ENCODE measurements at places on chromosomes 7 and 10.

DNA sequence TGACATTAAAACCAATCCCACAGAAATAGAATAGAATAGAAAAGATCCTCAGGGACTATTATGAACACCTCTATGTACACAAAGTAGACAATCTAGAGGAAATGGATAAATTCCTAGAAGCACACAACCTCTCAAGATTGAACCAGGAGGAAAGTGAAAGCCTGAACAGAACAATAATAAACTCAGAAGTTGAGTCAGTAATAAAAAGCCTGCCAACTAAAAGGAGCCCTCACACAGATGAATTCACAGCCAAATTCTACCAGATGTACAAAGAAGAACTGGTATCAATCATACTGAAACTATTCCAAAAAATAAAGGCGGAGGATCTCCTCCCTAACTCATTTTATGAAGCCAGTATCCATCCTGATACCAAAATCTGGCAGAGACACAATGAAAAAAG, 220.3 kb upstream of the HPS1 start:
- no peak for DNase-seq

- no peak for DNase-seq
These were observed 37.7 kb downstream of the CDK13 start for GRCh38 chr7:39987641-39988347.

- DNase-seq = no peak
These were observed 18.7 kb downstream of the AKR1C1 start for GRCh38 chr10:4981722-4982471.

GRCh38 chr7:114835861-114836260, 86.0 kb upstream of the MDFIC start:
- no peak for DNase-seq

- no peak for DNase-seq
These were observed 95.6 kb downstream of the GRB10 start for GRCh38 chr7:50687096-50687495.

- DNase-seq = no peak
These were observed 162.2 kb upstream of the CHST15 start for GRCh38 chr10:124255556-124255955.

GRCh38 chr10:65555192-65555591, 1370.6 kb upstream of the LRRTM3 start:
- DNase-seq = no peak

DNA sequence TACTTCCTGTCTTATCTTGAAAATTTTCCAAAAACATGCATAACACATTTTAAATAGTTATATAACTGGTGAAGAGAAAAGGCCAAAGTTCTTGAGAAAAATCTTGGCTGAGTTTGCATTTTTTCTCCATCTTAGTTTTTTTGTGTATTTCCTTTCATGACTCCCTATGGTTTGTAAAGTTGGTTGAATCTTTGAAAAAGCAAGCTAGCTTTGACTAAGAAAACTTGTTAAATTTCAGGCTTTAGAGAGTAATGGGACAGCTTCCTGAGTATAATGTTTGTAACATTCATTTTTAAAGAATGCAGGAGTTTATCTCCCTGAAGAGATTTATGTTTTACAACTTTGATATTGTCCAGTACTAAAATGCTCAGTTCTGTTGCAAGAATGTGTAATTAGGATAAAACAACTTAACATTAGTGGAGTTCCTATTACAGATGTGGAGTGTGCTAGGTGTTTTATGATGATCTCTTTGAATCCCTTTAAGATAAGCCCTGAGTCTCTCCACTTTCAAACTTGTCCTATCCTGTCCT, 11.1 kb upstream of the HERPUD2 start:
- no peak for DNase-seq

DNA sequence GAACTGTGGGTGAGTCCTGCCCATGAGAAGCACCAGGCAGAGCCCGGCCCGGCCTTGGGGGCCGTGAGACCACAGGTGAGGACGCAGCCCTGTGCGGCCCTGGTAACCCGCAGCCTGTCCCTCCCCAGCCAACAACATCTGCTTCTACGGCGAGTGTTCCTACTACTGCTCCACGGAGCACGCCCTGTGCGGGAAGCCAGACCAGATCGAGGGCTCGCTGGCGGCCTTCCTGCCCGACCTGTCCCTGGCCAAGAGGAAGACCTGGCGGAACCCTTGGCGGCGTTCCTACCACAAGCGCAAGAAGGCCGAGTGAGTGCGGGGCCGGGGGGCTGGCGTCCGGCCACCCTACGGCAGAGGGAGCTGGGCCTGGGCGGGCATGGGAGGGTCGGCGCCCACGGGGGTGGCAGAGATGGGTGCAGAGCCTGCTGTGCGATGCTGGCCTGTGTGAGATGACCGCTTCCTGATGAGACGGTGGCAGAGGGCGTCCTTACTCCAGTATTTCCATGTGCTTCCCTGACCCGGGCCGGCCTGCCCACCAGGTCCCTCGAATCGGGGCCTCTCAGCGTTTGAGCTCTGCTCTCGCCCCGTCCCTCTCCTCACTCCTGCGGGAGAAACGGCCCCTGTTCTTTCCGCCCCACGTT, 34.1 kb upstream of the FOXL3 start:
- DNase-seq = no peak

DNA sequence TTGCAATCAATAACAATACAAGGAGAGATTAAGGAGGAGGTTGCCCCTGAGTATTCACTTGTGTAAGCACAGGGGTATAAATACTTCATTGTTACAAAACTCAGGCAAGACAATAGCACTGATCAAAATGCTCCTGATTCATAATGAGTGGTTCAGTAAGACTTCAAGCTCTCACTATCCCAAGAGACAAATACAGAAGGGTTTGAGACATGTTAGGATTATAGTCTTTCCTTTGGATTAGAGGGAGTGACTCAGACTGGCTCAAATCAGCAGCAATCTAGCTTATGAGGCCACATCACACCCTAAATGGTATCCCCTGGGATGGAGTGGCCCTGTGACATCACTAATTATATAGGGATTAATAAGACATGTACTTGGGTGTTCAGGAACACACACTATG, 167.2 kb upstream of the HGF start:
- no peak for DNase-seq

DNA sequence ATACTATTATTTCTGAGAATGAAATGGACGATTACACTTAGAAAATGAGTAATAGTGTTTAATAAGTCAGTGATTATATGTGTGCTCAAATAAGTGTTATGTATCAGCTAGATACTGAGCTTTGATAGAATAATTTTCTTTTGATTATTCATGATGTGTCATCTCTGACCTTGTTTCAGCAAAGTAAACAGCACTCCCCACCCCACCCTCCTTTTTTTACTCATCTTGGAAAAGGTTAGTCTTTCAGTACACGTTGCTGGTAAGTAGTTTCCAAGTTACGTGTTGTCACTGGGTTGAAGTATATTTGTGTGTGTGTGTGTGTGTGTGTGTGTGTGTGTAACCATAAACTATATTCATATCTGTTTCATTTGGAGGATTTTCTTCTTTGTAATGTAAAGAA, 84.1 kb downstream of the GNAI1 start:
- no peak for DNase-seq

DNA sequence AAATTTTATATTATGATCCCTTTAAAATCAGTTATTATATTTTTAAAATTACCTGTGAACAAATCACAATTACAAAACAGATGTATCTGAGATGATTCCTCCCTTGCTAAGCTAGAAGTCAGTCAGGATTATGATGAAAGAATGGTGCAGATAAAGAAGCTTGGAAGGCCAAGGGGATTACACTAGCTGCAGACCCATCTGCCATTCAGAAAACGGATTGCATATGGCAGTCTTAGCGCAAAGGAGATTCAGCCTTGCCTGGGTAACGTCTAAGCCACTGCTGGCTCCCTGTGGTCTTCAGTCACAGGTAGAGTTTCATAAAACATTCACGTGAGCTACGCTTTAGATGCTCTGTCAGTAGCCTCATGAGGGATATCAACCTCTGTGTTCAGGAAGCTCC, 222.2 kb downstream of the POU6F2 start:
- no peak for DNase-seq

DNA sequence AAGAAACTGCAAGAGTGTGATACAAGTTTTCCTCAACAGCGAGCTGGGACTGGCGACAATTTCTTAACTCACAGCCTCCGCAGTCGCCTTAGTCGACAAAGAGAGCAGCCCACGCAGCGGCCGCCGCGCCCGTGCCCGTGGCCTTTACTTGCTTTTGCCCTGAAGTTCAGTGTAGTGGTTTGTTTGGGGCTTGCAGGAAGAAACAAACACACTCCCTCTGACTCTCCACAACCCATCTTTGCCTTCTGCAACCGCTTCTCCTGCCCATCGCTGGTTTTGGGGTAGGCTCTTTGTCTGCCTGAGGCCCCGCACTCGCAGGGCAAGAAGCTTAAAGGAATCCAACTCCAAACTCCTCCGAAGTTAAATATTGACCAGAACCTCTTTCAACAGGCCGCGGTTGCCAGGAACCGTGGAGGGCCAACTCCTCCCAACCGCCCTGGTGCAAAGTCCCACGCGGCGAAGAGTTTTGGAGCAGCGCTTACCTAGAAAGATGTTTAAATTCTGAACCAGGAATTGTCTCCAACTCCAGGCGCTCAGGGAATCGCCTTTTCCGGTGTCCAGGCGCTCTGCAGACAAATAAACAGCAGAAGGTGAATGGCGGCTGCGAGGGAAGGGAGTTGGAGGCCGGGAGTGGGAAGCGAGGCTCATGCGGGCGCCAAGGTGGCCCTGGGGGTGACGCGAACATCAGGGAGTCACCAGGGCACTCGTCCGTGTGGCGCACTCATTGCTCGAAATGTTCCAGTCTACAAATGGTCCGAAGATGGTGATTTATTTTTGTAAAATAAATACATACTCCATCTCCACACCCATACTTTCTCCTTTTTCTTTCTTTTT, 8.3 kb downstream of the HOXA4 start:
- DNase-seq = no peak

- no peak for DNase-seq
These were observed 423.8 kb upstream of the MKI67 start for GRCh38 chr10:128550045-128550444.

DNA sequence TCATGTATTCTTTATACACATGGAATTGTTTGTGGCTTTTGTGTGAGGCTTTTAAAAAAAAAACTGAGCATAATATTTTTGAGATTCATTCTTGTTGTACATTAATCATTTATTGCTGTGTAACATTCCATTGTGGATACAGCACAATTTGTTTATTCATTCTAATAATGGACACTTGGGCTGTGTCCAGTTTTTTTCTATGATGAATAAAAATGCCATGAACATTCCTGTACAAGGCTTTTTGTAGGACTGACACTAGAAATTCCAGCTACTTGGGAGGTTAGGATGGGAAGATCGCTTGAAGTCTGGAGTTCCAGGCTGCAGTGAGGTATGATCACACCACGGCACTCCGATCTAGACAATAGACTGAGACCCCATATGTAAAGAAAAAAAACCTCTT, 254.3 kb upstream of the CACNA2D1 start:
- no peak for DNase-seq

GRCh38 chr7:55432939-55433784, 68.0 kb downstream of the LANCL2 start:
- no peak for DNase-seq

GRCh38 chr7:64618785-64619456, 47.0 kb upstream of the ZNF107 start:
- DNase-seq = no peak

DNA sequence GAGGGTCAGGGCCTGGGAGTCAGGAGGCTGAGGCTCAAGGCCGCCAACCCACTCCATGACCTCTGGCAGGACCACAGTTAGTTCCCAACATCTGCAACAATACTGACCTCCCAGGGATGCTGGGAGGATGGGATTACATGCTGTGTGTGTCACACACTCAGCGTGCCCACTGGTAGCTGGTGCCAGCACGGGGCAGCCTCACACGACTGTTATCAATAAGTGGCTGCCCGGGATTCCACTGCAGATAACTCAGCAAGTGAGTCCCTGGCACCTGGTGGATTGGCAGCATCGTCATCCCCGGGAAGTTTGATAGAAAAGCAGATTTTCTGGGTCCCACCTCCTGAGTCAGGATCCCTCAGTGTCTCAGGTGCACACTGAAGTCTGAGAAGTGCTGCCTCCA, 110.3 kb downstream of the SLIT1 start:
- no peak for DNase-seq

GRCh38 chr7:70171369-70171920, 573.2 kb downstream of the AUTS2 start:
- DNase-seq = no peak

DNA sequence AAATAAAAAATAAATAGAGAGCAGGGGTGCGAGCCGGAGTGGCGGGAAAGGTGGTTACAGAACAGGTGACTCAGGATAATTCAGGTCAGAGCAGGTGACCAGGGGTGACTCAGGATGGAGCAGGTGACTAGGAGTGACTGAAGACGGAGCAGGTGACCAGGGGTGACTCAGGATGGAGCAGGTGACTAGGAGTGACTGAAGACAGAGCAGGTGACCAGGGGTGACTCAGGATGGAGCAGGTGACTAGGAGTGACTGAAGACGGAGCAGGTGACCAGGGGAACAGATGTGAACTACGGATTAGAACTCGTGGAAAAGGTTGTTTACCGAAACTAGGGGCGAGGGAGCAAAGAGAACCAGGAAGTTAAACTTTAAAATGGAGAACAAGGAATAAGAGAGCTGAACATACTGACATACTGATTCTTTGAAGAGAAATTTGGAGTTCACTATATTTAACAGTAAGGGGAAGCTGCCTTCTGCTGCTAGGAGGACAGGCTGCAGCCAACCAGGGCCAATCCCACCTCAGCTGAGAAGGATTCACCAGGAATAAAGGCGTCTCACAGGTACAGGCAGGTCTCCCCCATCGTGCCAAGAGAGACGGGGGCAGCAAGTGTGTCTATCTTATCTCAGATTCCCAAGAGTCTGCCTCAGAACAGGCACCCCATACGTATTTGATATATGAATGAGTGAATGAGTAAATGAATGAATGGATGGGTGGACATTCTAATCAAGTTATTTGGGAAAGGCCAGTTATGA, 101.3 kb downstream of the CPXM2 start:
- DNase-seq = no peak

GRCh38 chr7:28072876-28073514, 107.6 kb downstream of the JAZF1 start:
- no peak for DNase-seq

DNA sequence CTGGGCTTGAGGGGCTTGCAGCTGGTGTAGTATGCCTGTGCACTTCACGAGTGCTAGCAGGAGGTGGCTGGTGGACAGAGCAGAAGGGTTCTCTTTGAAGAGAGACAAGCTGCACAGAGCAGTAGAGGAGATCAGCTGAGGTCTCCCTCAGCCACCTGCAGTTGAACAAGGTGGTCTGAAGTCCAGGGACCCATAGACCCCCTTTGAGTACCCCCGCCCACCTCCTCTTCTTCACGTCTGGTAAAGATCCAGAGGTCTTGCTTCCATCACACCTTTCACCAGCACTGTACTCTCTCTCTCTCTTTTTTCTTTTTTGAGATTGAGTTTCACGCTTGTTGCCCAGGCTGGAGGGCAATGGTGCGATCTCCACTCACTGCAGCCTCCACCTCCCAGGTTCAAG, 157.2 kb downstream of the GFRA1 start:
- DNase-seq = no peak

DNA sequence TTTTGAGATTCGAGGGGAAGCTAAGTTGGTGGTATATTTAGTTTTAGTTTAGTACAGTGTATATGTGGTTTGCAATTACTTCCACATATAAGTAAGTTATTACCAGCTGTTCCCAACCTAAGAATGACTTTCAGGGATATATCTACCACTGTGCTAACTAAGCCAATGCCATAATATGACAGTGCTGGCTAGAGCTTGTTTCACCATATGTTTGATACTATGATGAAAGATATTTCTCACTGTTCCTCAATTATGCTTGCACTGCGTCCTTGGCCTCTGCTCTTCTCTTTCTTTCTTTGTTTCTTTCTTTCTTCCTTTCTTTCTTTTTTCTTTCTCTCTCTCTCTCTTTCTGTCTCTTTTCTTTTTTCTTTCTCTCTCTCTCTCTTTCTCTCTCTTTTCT, 113.8 kb upstream of the SKAP2 start:
- no peak for DNase-seq

- DNase-seq = no peak
These were observed 76.3 kb upstream of the LYZL1 start for GRCh38 chr10:29212597-29212996.
